NCI-H446 treated with DMSO at 0.1 percent for 48 hours (cell line): ENCODE measurements at places on chromosomes 13 and 19.

DNA sequence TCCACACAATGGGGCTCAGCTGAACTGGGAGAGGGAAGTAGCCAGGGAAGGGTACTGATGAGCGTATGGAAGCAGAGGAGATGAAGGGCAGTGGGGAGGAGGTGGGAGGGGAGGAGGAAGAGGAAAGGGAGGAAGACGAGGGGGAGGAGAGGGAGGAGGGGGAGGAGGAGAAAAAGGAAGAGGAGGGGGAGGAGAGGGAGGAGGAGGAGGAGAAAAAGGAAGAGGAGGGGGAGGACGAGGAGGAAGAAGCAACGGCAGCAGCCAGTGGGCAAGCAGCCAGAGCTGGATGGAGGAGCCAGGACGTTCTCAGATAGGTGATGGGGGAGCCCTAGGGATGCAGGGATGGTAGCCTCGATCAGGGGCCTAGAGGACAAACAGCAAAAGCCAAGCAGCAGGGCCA is 5.6 kb downstream of the CERS4 start:
- no peak for DNase-seq

- DNase-seq: no peak
Observed at GRCh38 chr13:80009760-80010159, 331.2 kb downstream of the SPRY2 start.

DNA sequence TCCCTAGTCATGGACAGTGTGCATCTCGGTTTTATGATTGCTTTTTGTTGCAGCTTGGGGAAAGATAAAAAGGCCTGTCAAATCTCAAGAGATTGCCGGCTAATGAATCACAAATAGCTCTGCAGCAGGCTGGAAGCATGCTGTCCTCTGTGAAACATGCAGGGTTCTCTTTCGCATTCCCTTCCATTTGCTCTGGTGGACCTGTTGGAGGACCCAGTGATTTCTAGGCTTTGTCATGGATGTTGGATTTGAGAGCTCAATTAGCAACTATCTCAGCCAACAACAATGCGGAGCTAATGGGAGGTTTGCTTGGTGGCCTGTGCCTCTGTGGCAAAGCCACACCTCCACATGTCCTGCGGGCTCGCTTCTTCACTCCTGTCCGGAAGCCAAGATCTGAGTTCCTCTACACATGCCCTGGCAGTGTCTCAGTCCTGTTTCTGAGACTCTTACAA is 418.1 kb upstream of the ARGLU1 start:
- DNase-seq: no peak

GRCh38 chr13:76913898-76914297 is 27.7 kb upstream of the KCTD12 start:
- no peak for DNase-seq

DNA sequence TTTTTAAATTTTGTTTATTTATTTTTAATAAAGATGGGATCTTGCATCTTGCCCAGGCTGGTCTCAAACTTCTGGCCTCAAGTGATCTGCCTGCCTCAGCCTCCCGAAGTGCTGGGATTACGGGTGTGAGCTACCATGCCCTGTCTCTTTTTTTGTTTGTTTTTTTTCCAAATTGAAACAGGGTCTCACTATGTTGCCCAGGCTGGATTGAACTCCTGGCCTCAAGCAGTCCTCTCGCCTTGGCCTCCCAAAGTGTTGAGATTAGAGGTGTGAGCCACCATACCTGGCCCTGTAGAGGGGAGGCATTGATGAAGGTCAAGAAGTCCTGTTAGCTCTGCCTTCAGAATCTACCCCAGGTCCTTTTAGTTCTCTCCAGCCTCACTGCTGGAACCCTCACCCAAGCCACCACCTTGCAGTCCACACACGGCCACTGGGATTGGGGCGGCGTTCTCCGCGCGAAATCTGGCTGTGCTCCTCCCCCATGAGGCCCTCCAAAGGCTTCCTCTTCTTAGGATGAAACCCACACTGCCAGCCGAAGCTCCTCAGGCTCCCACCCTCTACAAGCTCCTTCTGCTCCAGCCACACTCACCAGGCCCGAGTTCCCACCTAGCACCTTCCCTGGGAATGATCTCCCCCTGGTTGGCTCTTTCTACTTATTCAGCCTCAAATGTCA is 34.9 kb downstream of the ACTN4 start:
- no peak for DNase-seq

GRCh38 chr19:17450264-17451075 is 2.0 kb upstream of the TMEM221 start:
- DNase-seq: no peak

DNA sequence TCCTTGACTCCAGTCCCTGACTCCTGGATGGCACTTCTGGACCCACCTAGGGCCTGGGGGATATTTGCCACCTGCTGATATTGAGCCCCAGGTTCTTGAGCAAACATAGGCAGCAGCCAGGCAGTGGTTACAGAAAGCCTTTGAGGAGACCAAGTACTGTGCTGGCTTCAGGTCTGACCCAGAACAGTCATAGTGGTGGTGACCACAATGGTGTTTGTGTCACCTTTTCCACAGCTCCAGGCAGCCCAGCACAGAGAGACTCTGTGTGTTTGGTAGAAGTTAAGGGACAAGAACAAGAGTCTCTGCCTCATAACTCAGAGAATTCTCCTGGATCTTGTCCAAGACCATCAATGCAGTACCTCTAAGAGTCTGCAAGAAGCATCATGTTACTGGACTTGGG is 14.6 kb upstream of the CLC start:
- DNase-seq: no peak
